ENCODE measurements at places on chromosomes 6 and 20.

DNA sequence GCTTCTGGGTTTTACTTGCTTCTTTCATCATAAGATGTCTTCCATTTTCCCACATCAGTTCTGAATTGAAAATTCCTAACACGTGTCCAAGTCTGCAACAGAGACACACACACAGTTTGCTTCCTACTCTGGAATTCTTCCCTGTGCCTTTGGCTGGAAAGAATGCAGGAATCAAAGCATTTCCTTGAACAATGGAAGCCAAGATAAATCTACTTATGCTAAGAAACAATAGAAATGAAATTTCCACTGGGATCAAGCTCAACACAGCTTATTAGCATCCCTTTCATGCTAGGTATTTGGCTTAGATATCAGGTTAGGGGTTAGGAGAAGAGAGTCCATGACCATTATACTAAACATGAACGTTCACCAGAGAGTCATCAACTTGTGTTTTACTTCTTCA lies 101.1 kb upstream of the SCAF8 start:
- DNase-seq, result no peak

GRCh38 chr20:62428396-62429295 lies 1.3 kb upstream of the RBBP8NL start:
- no peak for DNase-seq

GRCh38 chr20:53757472-53757913 lies 163.9 kb upstream of the ZNF217 start:
- no peak for DNase-seq

- DNase-seq, result no peak
Measured at GRCh38 chr6:117498159-117498558, 15.7 kb downstream of the DCBLD1 start.

- DNase-seq, result no peak
Measured at GRCh38 chr20:50278377-50278683, 87.7 kb downstream of the CEBPB start.

DNA sequence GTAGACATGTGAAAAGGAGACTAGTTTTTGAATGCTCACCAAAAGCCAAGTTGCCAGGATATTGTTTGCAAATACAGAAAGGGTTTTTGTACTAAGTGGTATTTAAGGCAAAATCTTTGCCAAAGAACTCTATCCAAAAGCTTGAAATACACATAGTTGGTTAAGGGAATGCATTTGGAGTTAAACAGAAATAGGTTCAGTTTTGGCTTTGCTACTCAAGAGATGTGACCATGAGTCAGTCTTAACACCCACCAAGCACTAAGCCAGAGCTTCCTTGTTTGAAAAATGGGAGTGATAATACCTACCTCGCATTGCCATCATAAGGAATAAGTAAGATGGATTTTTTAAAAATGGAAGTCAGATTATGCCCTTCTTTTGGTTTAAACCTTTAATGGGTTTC lies 191.7 kb upstream of the LAMP5 start:
- DNase-seq, result no peak

- no peak for DNase-seq
Measured at GRCh38 chr20:54631059-54631458, 155.7 kb downstream of the DOK5 start.

GRCh38 chr6:149806127-149806526 lies 56.6 kb downstream of the PCMT1 start:
- no peak for DNase-seq

GRCh38 chr20:59630526-59630925 lies 26.2 kb downstream of the PHACTR3 start:
- no peak for DNase-seq

DNA sequence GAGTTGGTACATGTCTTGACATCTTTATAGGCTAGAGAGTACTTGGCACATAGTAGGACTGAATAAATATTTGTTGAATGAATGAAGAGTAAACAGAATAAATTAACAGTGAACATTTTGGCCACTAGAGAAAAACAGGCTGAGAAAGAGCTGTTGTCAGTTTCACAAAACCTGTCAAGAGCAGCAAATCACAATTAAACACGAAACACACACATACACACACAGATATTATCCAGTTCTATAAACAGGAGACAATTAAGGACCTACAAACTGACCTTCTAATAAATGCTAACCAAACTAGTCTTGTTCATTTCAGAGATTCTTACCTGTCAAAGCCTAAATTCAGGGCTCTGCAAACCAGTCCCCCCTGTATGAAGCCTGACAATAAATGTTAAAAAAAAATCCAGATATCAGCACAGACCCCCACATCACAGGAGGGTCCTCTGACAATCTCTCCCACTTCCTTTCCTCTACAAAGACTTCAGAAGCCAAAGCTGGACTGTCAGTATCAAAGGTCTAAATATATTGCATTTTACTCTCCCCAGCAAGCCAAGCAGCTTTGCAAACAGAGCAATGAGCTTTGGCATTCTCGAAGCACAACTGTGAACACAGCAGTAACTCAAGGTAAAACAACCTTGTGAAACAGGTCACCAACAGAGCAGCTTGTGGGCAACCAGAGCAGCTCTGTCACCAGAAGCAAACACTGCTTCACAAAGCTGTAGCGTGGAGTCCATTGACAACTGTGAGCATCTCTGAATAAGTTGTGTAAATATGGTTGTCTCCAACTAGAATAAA lies 229.9 kb downstream of the TBXT start:
- no peak for DNase-seq

GRCh38 chr20:38339997-38340396 lies 6.3 kb upstream of the LBP start:
- no peak for DNase-seq

DNA sequence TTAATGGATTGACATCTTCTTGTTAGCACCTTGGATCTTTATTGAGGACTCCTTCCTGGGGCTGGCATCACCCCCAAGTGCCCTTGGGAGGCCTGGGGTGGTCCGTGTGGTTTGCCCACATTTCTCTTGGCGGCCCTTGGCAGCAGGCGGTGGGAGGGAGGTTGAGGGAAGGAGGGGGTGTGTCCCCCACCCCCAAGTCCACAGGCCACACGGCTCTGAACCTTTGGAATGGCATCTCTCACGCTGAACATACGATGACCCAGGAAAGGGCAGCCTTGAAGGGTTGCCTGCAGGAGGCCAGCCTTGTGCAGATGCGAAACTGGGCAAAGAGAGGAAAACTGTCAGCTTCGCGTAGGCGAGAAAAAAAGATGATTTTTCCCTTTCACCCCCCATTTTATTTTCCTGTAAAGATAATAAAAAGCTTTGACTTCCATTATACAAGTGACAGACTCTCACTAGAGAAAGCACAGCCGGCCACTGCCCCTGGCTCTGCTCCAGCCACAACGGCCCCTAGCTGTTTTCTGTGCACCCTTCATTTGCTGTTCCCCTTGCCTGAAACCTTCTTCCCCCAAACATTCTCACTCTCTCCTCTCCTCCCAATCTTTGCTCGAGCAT lies 56.2 kb downstream of the SLC2A10 start:
- no peak for DNase-seq

GRCh38 chr6:140980265-140980887 lies 1152.3 kb upstream of the GJE1 start:
- DNase-seq, result no peak

DNA sequence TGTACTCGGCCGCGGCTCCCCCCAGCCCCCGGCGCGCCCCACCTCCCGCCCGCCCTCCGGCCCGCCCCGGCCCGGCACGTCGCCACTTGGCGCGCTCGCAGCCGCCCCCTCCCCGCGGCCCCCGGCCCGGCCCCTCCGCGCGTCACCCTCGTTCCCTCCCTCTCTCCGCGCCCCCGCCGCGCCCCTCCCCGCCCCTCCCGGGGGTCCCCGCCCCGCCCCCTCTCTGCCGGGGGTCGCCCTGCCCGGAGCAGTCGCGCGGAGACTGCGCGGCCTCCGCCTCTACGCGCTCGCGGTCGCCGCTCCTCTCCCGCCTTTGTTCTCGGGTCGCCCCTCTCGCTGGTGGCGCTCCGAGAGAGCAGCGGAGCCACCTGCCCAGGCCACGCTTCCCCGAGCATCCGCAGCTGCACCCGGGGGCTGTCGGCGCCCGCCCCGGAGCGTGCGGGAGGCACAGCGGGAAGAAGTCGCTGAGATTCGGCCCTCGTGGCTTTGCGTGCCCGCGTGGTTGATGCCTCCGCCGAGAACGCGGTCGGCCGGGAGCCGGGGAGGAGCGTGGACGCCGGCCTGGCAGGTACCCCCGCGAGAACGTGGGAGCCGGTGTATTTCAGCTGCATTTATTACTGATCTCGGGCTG lies at the start of gene PHF10:
Gene PHF10 (minus strand): TSS at position 7 of the 631 bp plus-strand sequence. CDS start 569 bp downstream, outside the sequence.
- no peak for DNase-seq

GRCh38 chr6:27541212-27541932 lies 68.5 kb upstream of the ZNF184 start:
- DNase-seq, result no peak

GRCh38 chr6:79261666-79262065 lies 27.2 kb upstream of the HMGN3 start:
- no peak for DNase-seq

- DNase-seq, result no peak
Measured at GRCh38 chr6:81144346-81144745, 608.1 kb downstream of the TENT5A start.

DNA sequence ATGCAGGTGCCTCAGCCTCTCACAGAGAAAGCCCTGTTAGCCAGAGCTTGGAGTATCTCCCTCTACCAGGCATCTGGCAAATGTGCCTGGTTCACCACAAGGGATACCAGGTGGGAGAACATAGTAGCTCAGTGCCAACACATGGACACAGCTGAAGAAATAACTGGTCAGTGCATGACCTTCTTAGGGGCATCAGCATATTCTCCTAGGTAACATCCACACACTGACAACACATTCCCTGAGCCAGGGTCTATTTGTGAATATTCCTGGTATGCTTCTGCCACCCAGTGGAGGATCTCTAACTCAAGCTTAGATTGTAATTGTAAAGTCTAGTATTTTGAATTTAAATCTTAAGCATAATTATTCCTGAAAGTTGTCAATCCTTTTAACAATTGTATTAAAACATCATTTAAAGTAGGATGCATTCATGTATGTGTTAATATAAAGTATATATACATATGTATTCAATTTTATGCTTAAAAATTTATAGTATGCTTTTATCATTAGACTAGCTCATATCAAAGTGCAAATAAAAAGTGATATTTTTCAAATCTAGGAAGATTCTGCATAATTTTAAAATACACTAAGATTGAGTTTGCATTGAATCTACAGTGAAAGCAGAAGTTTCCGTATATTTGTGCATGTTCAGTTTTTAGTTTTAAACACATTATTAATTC lies 45.3 kb upstream of the COL21A1 start:
- DNase-seq, result no peak

DNA sequence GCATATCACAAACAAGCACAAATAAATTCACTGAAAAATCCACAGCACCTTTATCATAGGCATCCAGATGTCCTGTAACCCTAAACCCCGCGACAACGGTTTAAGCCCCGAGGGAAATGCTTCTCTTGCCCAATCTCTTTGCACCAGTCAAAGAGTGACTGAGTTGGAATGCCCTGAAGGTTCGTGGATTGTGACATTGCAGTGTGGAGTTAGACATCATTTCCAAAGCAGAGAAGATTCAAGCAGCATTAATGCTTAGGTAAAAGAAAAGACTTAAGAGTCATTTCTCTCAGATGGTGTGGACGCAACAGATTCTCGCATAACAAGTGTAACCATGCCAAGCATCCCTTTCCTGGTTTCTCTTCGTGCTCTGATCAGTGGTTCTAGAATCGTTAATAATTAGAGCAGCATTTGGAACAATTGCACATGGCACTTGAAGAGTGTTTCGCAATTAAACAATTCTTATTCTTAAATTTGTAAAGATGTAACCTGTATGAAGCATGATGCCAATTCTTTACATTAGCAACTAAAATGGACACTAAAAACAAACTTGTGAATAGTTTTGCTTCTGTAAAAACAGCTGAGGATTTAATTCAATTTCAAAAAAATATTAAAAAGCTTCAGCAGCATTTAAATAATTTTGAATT lies 121.6 kb downstream of the HIVEP2 start:
- no peak for DNase-seq

DNA sequence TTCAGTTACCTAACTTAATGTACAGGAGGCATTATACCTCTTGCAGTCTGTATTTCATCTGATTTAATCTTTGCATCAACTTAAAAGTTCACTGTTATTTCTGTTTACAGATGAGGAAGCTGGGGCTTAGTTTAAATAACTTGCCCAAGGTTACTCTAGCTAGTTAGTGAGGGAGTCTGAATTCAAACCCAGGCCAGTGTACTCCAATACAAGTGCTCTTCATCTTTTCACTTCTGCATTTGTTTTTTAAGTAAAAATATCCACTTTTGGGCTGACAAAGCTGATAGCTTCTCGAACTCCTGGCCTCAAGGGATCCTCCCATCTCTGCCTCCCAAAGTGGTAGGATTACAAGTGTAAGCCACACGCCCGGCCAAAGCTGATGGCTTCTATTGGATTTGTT lies 23.6 kb downstream of the RREB1 start:
- no peak for DNase-seq

- DNase-seq, result no peak
Measured at GRCh38 chr6:153062516-153062915, 60.0 kb upstream of the MTRF1L start.

- DNase-seq, result no peak
Measured at GRCh38 chr6:63774961-63775360, 139.4 kb downstream of the PHF3 start.

- DNase-seq, result no peak
Measured at GRCh38 chr20:48791014-48791413, 36.8 kb downstream of the PREX1 start.

GRCh38 chr6:108714101-108714765 lies 134.0 kb upstream of the ARMC2 start:
- no peak for DNase-seq

GRCh38 chr20:40843251-40843650 lies 154.2 kb upstream of the MAFB start:
- DNase-seq, result no peak

Data from stimulated activated CD8-positive, alpha-beta memory T cell treated with anti-CD3 and anti-CD28 coated beads, Interleukin-4, amount 100 ng/mL, for 1 hour (primary cell).